ENCODE measurements at places on chromosomes 3 and 15.

DNA sequence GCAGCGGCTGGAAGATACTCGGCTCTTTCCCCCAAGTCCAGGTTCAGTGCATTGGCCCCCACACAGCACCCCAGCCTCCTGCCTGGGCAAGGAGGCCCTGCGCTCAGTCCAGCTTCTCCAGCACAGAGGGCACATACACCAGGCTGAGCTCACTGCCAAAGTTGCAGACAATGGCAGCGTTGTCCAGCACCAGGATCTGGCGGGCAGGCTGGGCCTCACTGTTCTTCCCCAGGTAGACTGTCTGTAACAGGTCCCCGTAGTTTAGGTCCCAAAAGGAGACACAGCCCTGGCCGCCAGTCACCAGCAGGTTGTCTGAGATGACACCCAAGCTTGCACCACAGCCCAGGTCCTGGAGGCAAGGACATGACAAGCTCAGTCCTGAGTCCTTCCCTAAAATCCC lies 32.9 kb downstream of the PTPN23 start:
- DNase-seq, result no peak

DNA sequence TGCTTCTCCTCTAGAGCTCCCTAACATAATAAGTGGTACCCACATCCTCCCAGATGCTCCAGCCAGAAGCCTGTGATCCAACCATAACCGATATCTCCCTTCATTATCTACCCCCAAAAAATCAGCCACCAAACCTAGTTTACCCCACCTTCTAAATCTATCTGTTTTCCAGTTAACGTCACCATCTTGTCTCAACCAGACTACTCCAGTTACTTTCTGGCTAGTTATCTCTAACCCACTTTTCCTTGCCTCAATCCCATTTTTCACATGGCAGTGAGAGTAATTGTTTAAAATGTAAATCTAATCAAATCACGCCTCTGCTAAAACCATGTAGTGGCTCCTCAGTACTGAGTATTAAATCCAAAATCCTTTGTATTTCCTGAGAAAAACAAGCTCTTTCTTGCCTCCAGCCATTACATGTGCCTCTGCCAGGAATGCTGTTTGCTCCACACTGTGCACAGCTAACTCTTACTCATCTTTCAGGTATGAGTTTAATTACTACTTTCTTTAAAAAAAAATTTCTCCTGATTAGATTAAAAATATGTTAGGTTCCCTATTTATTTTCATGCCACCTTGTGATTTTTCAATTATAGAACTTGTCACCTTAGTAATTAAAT lies 15.4 kb downstream of the CCDC54 start:
- DNase-seq, result no peak

GRCh38 chr15:100863796-100864267 lies 15.8 kb upstream of the ALDH1A3 start:
- DNase-seq, result no peak

GRCh38 chr15:26631894-26632293 lies 141.0 kb downstream of the GABRB3 start:
- DNase-seq, result no peak

DNA sequence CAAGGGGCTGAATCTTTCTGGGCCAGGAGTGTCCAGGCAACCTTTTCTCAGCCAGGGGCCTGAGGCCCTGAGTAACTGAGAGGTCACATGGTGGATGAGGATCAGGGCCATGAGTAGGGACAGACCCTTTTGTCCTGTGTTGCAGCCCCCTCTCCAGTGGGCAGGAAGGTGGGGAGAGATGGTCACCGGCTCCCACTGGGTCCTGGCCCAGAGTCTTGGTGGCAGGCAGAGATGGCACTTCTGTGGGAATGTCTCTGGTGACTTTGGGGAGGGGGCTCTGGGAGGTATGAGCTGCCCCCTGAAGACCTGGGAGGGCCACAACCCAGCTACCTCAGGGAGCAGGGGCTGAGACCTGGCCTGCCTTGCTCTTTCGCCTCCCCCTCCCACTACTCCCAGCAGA lies 6.8 kb downstream of the ESYT3 start:
- DNase-seq, result no peak

GRCh38 chr15:59543721-59544547 lies 67.6 kb upstream of the GCNT3 start:
- no peak for DNase-seq

DNA sequence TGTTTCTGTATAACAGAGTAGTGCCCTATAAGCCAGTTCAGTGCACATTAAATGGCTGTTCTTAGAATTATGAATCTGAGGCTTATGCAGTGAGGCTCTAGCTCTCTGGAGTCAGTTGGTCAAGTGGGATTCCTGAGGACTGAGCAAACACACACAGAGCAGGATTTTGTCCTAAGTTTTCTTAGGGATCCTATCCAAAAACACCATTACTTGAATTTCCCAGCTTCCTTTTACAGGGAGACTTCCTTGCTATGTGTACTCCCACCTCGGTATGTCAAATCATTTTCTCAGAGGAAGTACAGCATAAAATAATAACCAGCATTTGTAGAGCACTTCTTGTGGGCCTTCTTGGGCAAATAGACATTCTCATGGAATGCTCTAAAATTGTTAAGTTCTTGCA lies 63.1 kb upstream of the GOLGA6B start:
- no peak for DNase-seq

GRCh38 chr3:64055076-64055475 lies 31.8 kb upstream of the PSMD6 start:
- DNase-seq, result no peak

DNA sequence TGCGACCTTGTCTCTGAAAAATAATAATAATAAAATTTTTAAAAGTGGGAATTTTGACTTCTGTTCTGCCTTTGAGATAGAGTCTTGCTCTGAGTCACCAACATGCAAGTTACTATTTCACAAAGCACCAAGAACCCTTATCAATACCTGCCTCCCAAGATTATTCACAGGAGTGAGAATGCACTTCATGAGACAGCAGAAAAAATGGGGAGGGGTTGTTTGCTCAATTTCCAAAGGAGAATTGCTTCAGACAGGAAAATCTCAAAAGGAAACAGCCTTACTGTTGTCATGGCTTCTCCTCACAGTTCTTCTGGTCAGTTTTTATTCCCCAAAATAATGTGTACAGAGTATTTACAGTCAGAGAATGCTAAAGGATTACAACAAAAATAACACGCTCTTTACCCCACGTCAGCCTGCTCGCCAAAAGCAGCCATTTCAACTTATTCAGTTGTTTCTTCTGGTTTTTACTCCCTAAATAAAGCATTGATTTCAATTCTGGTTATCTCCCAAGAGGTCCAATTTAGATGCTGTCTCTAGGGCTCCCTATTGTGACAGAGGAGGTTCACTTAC lies 89.0 kb downstream of the PPCDC start:
- DNase-seq, result no peak

DNA sequence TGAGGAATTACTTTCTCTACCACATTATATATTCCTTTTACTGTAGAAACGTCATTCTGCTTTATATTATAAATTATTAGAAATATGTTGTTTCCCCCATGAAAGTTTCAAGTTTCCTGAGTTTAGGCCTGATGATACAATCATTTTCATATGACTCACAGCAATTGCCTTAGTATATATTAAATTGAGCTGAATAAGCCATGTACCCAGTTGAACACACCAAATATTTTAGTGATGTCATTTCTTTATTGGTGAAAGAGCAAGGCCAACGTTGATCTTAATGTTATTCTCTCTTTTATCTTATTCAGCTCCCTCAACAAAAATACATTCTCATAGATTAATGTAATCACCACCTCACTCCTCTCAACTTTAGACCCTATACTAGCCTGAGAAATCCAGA lies 30.8 kb downstream of the B3GNT5 start:
- no peak for DNase-seq

GRCh38 chr3:28069438-28069837 lies 172.0 kb upstream of the CMC1 start:
- DNase-seq, result no peak

GRCh38 chr3:159770998-159771397 lies 217.6 kb upstream of the IL12A start:
- no peak for DNase-seq

- DNase-seq, result no peak
Observed at GRCh38 chr3:149234671-149235245, 13.1 kb upstream of the CP start.

GRCh38 chr3:110944782-110945181 lies 126.8 kb upstream of the NECTIN3 start:
- no peak for DNase-seq

GRCh38 chr3:121574449-121574848 lies 6.7 kb downstream of the ARGFX start:
- no peak for DNase-seq

GRCh38 chr3:123083383-123084124 lies 16.7 kb downstream of the PDIA5 start:
- no peak for DNase-seq

DNA sequence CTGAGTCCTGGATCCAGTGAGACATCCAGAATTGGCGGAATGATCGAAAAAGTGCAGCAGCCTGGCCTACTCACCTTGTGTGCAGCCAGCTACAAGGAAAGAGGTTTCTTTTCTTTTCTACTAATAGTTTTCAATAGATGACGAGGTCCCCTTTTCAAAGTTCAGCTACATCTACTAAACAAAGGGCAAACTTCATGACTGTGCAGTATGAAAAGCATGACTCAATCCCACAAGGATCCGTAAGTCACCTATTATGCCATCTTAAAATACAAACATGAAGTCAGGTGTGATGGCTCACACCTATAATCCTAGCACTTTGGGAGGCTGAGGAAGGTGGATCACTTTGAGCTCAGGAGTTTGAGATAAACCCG lies 16.7 kb downstream of the MIX23 start:
- no peak for DNase-seq

GRCh38 chr15:90837094-90837493 lies 31.3 kb upstream of the FURIN start:
- DNase-seq, result no peak
